Fibroblast of skin of abdomen (primary cell): ENCODE measurements at places on chromosomes 3 and 15.

- DNase-seq: peak; percentile 92
These were observed 63.9 kb downstream of the TMCC1 start for GRCh38 chr3:129829640-129830039.

DNA sequence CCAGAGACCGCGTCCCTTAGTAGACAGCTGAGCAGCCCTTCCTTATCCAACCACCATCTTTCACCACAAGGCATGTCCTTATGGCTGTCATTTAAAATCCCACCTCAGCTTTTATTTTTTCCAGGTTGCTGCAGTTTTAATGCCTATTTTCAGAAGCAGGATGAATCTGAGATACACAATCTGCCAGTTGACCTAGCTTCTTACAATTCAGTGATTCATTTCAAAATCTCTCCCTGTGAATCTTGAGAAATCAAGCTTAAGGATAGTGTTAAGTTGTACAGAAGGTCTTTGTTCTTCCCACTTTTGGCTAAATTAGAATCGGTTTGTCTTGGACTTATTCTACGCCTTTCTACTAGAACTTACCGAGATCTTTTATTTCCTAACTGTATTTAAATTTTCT, 522.3 kb upstream of the CFAP20DC start:
- no peak for DNase-seq

GRCh38 chr3:20622304-20622703, 436.3 kb upstream of the SGO1 start:
- peak; percentile 94 for DNase-seq

DNA sequence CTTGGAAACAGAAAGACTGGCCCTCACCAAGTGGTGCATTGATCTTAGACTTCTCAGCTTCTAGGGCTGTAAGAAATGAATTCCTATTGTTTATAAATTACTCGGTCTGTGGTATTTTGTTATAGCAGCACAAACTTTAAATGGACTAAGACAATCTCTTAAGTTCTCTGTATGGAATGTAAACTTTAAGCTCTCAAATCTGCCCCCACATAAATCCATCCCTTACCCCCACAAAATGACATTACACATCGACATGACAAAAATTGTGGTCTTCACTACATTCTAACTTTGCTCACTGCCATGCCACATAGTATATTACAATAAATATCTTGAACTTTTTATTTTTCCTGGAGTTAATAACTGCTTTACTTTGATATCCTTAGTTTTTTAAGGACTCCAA, 121.3 kb downstream of the MYLK start:
- DNase-seq: peak; percentile 58

GRCh38 chr15:72740219-72740618, 43.3 kb downstream of the ADPGK start:
- no peak for DNase-seq

DNA sequence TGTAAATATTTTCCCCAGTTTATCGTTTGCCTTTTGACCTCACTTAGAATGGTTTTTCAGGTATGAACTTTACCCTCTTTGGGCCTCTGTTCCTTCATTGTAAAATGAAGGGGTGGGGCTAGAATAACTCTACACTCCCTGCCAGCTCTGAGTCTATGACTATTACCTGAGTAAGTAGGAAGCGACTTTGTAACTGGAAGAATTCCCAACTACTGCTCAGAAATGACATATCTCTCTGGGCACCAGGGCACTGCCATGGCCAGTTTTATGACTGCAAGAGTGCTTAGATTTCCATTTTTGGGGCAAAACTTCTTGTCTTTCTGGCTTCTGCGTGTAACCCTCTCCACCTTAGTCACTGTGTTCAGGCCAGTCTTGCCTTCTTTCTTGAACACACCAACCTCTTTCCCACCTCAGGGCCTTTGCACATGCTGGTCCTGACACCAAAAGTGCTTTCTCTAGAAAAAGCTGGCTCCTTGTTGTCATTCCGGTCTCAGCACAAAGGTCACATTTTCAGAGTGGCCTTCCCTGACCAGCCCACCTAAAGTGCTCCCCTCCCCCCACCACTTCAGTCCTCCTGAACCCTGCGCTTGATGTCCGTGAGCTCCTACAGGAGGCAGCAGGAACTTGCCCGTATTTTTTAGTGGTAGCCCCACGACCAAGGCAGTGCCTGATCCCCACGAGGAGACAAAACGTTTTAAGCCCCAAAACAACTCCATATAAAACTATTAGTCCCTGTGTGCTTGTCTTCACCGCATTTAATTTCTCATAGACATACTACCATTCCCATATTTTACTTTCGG, 25.6 kb downstream of the CDCP1 start:
- DNase-seq: no peak

GRCh38 chr3:197750858-197751737, 1.4 kb downstream of the FYTTD1 start:
- DNase-seq: peak; percentile 22
